Activated T-cell treated with anti-CD3 and anti-CD28 coated beads, Interleukin-2, amount 50 U/mL, for 48 hours (primary cell): ENCODE measurements at places on chromosomes 7 and 10.

- DNase-seq: no peak
These were observed 12.1 kb downstream of the ZSCAN21 start for GRCh38 chr7:100061518-100062193.

DNA sequence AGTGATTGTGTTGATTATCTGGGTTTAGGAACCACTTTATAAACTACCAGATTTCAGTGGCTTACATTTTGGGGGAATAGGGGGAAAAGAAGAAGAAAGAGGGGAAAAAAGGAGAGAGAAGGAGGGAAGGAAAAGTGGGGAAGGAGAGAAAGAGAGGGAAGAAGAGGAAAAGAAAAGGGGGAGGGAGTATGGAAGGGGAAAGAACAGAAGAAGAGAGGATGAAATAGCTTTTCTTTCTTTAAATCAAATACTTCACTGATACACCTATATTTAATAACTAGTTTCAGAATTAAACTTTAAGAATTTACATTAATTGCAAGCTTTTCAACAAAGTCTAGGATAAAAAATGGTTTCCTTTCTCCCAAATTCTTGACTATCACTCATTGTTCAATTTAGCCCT lies 289.6 kb downstream of the SDHAF3 start:
- no peak for DNase-seq

- DNase-seq: no peak
These were observed 3.2 kb downstream of the PSMA2 start for GRCh38 chr7:42928754-42929153.

DNA sequence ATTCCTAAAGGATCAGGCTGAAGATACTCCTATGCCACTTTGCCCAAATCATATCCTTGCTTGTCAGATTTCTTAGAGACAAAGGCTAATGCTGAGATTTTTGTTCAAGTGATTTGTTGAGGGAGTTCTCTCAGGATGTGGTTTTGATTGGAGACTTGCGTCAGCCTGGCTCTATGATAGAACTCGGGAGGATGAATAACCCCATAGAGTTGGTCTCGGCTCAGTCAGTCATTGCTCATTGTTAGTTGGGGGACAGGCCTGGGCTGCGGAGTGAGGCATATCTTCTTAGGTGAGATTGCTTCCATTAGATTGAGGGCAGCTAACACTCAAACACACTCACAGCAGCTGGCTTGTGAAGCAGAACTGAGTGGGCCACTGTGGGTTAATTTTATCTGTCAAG lies 203.4 kb downstream of the KIF20B start:
- no peak for DNase-seq

GRCh38 chr7:29158795-29159423 lies 12.6 kb upstream of the CPVL start:
- DNase-seq: no peak

DNA sequence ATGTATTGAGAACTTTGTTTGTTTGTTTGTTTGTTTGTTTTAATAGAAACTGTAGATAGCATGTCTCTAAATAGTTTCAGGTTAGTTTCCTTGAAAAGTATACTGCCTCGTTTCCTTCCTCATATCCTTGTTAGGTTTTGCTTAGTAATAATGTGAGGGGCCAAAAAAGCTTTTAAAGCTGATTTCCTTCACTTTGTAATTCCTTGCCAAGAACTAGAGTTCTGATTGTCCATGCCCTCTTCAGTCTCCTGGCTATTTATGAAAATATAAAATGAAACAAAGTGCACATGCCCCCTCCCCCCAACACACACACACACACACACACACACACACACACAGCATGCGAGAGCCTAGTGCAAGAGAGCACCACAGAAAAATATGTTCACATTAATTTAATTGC lies 115.8 kb downstream of the FZD1 start:
- no peak for DNase-seq

DNA sequence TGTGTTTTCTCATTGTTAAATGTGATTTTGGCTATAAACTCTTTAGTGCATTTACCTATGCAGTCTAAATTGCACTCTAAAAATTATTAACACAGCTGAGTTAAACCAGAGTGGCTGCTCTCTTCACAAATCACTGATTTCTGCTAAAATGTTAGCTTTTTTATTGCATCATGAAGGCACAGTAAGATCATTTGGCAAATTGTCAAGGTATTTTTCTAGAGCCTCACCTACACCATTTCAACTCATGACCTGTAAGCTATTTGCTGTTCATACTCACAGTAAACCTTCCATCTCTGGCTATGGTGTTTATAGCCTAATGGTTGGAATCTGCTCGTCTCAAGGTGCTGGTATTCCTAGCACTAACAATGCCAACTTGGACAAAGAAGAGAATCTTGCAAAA lies 25.7 kb downstream of the NDUFB2 start:
- no peak for DNase-seq

DNA sequence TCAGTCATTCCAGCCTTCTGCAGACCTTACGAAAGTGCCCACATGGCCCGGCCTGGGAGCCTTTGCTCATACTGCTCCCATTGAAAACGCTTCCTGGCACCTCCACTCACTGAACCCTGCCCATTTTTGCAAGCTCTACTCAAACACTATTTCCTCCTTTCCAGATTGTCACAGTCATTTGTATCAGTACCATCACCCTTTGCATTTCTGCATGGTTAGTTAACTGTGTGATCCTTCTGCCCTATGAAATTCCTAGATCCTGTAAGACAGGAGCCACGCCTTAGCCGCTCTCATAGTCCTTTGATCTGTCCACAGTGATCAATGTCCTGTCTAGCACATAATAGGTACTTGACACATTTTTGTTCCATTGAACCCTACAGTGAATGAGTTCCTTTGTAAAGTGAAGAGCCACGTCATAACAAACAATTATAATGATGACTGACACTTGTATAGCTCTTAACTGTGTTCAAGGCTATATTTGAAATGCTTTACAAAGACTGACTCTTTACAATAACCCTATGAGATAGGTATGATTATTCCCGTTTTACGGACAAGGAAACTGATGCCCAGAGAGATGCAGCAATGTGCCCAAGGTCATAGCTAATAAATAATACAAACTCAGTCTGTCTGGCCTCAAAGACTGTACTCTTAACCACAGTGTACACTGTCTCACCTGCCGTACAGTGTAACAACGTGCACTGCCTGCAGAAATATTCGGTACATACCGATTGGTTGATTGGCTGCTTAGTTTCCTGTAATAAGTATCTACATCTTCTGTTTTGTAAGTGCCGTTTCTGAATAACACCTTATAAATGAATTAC lies 16.6 kb upstream of the ITIH2 start:
- no peak for DNase-seq

DNA sequence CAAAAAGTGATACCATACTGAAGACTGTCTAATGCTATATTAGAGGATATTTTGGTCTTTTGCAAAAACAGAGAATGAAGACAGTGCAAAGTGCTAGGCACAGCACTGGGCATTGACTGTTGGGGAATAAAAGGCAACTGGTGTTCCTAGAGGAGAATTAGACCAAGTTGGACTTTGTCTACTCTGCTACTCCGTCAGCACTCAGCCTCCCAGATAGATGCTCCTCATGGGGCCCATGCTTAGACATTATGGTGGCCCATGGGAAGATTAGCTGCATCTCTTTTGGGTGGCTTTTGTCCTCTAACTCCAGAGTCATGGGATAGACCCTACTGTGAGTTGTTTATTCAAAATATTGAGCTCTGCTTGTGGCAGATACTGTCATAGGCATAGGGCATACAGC lies 113.5 kb downstream of the RBM20 start:
- DNase-seq: no peak

- no peak for DNase-seq
These were observed 110.2 kb downstream of the TFEC start for GRCh38 chr7:115920367-115920766.

DNA sequence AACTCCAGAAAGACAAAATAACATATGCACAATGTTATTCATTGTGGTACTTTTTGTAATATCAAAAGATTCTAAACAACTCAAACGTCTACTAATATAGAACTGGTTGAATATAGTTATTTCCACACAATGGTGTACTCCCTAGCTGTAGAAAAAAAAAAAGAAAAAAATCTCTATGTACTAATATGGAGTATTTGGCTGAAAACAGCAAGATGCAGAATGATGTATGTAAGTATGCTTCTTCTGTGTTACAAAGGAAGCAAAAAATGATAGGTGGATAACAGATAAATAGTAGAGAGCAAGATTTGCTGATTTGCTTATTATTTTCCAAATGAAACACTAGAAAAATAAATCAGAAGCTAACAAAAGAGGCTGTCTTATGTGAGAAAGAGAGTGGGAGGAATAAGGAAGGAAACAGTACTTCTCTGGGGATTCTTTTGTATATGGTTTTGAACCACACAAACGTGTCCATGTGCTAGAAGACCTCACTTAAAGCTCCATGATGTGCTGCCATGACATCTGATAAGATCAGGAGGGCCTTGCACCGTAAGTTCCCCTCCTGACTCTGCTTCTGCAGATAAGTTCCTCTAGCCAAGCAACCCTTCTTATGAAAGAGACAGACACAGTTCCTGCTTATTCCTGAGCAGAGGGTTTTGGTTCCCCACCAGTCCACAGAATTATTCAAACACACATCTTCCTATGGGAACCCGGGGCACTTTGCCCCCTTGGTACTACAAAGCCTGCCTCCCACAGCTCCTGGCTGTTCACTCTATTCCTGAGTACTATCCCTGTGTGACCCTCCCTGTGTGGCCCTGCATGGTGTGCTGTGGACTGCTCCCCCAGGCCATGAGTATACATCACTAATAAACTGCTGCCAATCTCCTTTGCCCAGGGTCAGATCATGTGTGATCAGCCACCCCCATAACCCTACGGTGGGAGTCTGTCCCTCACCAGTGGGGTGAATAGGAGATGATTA lies 159.1 kb downstream of the CCDC71L start:
- DNase-seq: no peak

GRCh38 chr7:111162692-111163091 lies 71.8 kb downstream of the LRRN3 start:
- no peak for DNase-seq

- no peak for DNase-seq
These were observed 9.9 kb upstream of the FAM180A start for GRCh38 chr7:135758531-135758932.

DNA sequence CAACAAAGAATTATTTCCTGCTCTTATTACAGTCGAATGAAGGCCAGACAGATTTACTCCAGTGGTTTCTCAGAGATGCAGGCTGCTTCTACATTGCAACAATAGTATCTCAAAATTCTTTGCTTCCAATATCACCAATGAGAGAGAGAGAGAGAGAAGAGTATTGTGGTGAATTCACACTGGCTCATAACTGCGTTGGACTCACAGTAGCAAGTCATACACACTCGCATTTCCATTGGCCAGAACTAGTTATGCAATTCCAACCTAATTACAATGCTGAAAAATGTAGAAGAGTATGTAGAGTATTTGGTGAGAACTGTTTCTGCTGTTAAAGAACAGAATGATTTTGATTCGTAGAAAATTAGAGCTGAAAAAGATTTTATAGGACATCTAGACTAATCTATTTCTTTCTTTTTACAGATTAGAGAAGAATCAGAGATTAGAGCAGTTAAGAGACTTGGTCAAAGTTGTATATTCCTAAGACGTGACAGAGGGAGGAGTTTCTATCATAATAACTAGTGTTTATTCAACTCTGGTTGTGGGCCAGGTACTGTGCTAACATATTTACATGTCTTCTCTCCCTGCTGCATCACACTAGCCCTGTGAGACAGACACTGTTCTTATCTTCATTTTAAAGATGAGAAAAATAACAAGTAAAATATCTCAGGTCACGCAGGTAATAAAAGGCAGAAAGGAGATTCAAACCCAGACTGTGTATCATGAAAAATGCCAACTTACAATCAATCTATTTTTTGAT lies 34.6 kb upstream of the PDK4 start:
- DNase-seq: no peak
